ENCODE measurements at places on chromosomes 5 and 9.
A peak's percentile ranks its signal among the peaks of the same experiment; 100 is the strongest.

DNA sequence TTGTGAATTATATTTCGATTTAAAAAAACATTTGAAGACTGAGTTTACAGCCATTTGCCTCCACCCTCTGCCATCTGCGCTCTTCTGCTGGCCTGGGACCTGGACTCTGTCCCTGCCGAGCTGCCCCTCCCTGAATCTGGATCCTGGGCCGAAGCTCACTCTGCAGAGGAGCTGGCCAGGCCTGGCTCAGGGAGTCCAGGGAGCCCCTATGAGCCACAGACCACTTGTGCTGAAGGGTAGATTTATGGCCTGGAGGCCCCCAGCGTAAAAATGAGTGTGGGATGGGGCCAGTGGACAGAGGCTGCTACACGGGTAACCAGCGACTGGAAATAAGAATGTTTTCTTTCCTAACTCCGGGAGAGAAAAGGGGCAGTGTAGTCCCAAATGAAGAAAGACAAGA, 129.8 kb downstream of the FGF18 start:
- DNase-seq = no peak

GRCh38 chr5:132259069-132259851, 1.8 kb downstream of the PDLIM4 start:
- no peak for DNase-seq

- no peak for DNase-seq
These were observed 264.0 kb downstream of the PIK3R1 start for GRCh38 chr5:68479524-68479923.

DNA sequence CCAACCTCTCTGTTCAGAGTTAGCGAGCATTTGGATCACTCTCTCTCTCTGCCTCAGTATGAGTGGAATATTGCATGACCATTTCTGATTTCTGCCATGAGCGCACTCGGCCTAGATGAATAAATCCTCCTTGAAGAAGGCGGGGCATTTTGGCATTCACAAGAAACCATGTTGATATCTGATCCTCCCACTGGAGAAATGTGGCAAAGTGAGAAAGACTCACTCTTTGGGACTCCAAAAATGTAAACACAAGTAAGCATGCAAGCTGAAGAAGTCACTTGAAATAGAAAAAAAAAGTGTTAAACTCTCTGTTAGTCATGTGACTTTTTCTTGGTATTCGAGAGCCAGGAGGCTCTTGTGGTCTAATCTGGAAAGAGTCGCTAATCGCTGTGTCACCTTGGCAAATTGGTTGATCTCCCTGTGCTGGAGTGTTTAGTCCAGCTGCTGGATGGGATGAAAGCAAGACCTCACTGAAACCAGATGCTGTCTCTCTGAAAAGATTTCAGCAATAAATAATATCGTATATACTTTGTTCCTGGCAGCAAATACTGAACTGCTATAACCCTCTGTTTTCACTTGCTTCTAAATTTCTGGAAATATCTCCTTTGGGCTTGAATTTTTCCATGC, 95.5 kb downstream of the GHR start:
- no peak for DNase-seq

DNA sequence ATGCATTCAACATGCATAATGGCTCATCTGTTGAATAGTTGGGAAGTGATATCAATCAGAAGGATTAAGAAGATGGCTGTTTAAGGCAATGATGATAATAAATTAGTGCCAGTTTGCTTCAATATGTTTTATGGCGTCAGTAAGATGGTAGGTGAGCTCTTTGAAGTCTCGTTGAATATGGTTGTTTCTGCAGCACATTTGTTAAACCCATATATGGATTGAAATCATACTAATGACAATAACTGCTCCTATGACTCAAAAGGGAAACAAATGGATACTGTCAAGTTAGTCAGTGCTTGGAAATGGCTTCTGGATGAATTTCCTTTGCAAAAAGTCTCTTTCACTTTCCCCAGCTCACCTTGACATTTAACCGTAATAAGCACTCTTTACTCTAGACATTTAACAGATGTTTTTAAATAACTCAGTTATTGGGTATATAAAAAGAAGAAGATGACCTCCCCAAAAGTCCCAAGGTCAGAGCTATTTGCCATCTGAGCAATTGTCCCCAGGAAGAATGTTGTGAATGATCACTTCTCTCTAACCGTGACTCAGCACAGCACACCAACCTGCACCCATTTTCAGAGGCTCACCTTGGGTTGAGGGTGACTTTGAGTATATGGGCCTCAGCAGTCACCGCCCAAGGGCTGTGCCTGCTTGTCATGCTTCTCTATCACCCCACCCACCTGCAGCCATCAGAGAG, 133.4 kb downstream of the GRIA1 start:
- DNase-seq = no peak

DNA sequence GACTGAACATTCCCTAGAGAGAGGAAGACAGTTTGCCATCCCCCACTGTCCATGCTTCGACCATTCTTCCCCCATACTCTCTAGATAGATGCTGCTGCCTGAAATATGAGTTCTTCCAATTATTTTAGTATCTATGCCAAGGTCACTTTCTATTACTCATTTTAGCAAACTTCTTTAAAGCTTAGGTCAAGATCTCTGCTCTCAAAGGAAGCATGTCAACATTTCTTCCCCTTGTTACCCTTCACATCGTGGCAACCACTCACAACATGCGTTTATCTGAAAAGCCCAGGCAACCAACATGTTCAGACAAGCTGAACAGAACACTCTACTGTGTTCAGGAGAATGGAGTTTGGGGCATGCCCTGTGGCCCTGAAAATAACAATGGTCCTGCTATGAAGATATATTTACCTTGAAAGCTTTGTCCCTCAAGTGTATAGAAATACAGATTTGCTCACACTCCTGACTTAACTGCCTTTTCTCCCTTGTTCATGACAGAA, 138.4 kb upstream of the KIF2A start:
- no peak for DNase-seq

DNA sequence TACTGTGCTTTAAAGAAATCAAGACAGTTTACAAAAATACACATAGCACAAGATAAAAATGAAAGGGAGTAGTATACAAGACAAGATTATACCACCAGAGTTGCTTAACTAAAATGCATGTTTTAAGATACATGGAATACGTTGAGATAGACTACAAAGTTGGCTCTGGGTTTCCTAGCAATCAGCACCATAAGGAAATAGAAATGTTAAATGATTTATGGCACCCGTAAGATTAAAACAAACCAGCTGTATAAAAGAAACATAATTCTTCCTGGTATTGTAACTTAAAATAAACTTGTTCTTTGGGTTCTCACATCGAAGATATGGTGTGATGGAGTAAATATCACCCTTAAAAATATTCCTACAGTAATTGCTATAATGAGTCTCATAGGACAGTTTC, 9.9 kb upstream of the CSNK1G3 start:
- DNase-seq = no peak

GRCh38 chr9:1042466-1042865, 7.7 kb upstream of the DMRT2 start:
- peak; percentile 56 for DNase-seq

DNA sequence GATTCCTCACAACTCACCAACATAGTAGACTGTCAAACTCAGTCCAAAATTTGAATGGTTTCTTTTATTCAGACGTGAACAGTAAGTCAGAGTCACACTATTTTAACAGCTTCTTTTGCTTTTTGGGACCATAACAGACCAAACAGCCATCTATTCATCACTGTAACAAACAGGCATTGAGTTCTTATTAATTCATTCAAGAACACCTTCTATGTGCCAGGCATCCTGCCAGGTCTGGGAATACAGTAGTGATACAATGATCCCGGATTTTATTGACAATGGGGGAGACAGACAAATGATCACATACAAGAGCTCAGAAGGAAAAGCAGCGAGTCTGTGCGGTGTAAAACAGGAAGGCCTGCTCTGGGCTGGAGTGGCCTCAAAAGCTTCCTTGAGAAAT, 153.3 kb upstream of the ERCC6L2 start:
- DNase-seq = no peak

DNA sequence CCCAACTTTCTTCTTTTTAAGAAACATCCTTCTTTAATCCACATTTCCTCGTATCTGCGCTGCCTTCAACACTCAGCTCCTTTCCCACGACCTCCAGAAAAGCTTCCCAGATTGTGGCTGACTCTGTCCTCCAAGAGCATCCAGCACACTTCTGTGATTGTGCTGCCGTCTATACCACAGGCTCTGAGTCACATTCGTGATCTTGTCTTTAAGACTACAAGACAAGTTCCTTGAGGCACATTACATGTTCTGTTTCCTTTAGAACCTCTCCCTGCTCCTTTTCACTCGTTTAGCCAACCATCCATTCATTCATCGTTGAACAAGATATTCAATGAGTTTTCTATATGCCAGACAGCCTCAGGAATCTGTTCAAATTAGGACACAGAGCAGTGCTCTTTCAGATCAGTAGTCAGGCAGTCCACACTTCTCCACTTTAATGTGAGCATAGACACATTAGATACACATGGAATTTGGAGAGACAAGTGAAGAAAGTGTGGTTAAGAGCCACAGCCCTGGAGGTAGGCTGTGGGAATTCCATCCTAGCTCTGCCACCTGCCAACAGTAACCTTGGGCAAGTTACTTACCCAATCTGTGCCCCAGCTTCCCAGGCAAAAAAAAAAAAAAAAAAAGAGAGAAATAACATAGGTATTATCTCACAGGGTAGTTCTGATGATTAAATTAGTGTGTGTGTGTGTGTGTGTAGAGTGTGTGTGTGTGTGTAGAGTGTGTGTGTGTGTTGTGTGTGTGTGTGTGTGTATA, 18.9 kb downstream of the WHRN start:
- no peak for DNase-seq

DNA sequence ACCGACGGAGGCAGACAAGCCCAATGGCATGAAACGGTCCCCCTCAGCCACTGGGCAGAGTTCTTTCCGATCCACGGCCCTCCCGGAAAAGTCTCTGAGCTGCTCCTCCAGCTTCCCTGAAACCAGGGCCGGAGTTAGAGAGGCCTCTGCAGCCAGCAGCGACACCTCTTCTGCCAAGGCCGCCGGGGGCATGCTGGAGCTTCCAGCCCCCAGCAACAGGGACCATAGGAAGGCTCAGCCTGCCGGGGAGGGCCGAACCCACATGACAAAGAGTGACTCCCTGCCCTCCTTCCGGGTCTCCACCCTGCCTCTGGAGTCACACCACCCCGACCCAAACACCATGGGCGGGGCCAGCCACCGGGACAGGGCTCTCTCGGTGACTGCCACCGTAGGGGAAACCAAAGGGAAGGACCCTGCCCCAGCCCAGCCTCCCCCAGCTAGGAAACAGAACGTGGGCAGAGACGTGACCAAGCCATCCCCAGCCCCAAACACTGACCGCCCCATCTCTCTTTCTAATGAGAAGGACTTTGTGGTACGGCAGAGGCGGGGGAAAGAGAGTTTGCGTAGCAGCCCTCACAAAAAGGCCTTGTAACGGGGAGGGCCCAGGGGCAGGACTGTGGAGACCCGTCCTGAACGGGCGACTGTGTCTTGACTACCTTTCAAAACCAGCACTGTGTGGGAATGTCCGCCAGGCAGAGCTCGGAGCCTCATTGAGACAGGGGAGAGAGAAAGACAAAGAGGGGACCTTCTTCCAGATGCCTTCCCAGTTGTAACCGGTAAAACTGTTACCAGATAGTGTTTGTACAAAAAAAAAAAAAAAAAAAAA, 29.9 kb downstream of the CD180 start:
- DNase-seq = peak; percentile 81

DNA sequence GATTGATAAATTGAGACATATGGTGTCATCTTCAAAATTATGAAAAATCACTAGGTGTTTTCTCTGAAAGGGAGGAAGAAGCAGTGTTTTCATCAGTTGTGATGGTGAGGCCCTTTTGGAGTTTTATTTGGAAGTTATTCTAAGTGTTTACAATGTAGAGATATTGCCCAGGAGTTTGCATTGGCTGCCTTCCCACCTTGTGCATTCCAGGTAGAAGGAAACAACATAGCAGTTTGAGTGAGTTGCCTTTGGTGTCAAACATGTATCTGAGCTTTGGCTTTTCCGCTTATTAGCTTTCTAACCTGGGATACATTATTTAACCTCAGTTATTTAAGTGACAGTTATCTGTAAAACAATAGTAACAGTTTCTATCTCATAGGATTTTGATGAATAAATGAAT, 122.5 kb downstream of the SCAMP1 start:
- DNase-seq = no peak

DNA sequence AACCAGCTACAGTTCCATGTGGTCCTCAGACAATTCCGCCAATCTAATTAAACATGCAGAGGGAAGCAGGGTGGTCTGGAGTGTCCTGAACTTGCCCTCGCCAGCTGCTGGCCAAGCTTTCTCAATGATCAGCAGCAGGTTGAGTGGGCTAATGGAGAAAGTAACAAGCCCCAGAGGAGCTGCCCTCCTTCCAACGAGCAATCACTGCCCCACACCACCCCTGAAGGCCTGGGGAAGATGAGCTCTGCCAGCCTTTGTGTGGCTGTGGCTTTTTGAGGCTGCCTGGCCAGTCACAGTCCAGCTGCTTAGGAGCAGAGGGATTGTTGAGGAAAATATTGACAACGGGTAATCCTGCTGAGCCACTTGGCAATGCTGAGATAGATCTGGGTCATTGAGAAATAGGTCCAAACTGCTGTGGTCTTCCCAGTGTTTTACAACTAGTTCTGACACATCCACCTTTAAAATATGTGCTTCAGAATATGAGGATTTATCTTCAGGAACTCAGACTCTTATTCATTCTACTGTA, 107.3 kb downstream of the CD180 start:
- no peak for DNase-seq

GRCh38 chr5:111237470-111237869, 13.3 kb downstream of the CAMK4 start:
- no peak for DNase-seq

DNA sequence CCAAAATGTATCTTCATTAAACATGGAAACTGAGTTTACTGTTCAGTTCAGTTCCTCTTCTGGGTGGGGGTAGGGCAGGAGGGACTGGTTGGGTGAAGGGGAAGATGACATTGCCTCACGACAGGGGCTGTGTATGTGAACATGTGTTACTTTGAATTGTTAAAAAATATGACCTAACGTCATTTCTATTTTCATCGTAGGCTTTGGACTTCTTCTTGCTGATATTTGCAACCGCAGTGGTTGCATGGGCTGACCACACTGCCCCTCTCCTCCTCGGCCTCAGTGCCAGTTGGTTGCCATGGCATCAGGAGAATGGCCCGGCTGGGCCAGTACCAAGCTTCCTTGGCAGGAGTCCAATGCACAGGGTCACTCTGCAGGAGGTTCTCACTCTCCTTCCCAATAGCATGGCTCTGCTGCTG, 41.5 kb downstream of the HACD4 start:
- DNase-seq = no peak

DNA sequence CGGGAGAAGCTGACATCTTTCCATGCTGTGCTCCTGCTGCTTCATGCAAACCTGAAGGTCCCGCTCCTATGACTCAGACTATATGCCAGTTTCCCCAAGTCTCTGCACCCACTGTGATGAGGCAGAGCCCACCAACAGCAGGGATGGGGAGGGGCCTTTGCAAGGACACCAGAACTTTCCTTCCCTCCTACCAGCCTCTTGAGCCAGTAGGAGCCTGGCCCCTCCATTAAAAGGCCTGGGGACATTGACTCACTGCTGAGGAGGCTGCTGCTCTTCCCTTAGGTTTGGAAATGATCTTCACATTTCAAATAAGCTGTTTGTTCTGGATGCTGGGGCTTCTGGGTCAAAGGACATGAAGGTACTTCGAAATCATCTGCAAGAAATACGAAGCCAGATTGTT, 26.1 kb upstream of the CTSL start:
- DNase-seq = no peak
